ENCODE measurements at places on chromosomes 7 and 10. TPM values are rescaled to one million over a fixed set of nuclear protein-coding genes. Genes with fewer than 3 reads are reported as not detected.

SPAM1 gene
- total RNA-seq, result not detected

GPR85 gene
- 9.1 TPM for total RNA-seq

DNA sequence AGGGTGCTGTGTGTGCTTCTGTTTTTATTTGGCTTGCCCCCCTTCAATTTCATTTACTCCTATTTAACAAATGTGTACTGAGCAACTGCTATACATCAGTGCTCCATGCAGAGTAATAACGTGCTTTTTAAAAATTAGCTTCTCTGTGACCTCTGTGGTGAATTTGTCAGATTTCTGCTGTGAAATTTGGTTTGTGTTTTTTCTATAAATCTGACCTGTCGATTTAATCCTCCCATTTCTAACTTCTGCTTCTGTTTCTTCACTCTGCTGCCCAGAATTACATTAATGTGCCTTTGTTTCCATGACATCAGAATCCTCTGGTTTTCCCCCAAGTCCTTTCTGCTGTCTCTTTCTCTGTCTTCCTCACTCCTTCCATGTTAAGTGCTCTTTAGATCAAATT is 123.8 kb upstream of the CACNA2D1 start:
- DNase-seq, result no peak

DNA sequence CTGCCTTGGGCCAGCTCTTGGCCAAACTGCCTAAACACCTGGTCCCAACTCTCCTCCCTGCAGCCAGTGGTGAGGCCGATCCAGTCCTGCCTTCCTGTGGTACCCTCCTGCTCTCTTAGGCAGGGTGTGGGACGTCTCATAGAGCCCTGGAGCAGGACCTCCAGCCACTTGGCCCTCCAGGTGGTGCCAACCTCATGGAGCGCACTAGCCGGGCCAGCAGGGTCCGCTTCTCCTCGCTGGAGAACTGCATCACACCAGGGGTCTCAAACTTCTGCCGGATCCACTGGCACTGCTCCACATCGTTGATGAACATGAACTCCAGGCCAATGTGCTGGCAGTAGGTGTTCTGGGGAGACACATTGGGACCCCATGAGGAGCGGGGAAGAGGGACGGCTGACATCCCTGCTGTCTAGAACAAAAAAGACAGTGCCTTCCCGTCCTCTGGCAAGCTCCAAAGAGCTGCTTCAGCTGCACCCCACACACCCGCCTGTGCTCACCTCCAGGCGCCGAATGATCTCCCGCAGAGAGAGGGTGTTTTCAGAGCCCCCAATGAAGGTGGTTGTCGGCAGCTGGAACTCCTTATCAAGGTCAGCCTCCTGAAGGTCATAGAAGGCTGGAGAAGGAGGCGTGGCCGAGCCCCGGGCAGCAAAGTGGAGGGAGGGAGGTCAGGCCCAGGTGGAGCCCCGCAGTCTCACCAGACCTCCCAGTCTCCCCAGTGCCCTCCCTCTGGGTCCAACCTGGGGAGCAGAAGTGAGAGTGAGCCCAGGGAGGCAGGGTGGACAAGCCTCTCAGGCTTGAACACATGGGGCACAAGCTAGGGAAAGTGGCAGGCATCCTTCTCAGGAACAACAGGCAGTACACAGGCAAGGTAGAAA is 10.2 kb downstream of the OGDHL start:
- no peaks in the 10 kb centered on the region for H3K27me3 ChIP-seq
- no peak overlapping the region for H3K27ac ChIP-seq

- H3K27me3 ChIP-seq, result no peaks in the 10 kb centered on the region
- H3K27ac ChIP-seq, result no peak overlapping the region
- no peak overlapping the region for H3K4me3 ChIP-seq
- DNase-seq, result peak; percentile 68
These were observed 57.6 kb downstream of the TSPAN15 start for GRCh38 chr10:69508738-69509340.

VIPR2 gene
- 0.66 TPM for total RNA-seq

GRCh38 chr7:124276005-124276622 is 243.2 kb upstream of the TMEM229A start:
- no peaks in the 10 kb centered on the region for H3K4me1 ChIP-seq
- DNase-seq, result no peak
- no peaks in the 10 kb centered on the region for H3K27me3 ChIP-seq
- H3K36me3 ChIP-seq, result no peaks in the 10 kb centered on the region
- no peak overlapping the region for H3K4me3 ChIP-seq

PHYHIPL gene
- not detected for total RNA-seq

DNA sequence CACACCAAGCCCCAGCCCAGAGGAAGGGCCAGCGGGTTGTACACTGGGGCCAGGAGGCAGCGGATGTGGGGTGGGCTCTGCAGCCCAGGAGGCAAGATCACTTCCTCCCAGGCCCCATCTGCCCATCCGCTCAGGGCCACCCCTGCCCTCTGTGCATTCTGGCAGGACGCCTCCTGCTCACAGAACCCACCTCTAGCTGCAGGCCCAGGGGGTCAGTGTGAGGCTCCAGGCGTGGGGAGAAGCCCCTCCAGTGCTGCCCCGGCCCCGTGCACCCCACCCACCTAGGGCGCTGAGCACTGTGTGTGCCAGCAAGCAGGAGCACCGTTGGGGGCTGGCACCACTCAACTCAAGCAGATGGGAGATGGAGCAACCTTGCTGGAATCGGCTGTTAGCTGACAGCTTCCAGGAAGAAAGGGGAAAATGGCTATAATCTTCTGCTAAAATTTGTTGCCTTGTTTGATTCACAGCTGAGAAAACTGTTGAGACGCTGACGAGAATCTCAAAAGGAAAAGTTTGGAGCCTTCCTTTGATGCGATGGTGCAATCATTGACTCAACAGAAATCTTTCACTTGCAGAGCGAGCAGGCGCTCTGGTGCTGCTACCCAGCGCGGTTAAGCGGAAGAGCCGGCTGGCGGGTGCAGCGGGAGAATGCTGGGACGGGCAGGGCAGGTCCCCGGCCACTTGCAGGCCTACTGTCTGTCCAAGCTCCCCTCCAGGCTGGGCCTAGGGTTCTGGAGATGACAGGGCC is 276.1 kb downstream of the ELFN1 start:
- peaks cover 24% of the 10 kb centered on the region for H3K4me1 ChIP-seq
- H3K27me3 ChIP-seq, result no peaks in the 10 kb centered on the region
- no peak overlapping the region for H3K27ac ChIP-seq
- no peaks in the 10 kb centered on the region for H3K36me3 ChIP-seq
- DNase-seq, result peak; percentile 61

ZNF804B gene
- total RNA-seq, result not detected

DNA sequence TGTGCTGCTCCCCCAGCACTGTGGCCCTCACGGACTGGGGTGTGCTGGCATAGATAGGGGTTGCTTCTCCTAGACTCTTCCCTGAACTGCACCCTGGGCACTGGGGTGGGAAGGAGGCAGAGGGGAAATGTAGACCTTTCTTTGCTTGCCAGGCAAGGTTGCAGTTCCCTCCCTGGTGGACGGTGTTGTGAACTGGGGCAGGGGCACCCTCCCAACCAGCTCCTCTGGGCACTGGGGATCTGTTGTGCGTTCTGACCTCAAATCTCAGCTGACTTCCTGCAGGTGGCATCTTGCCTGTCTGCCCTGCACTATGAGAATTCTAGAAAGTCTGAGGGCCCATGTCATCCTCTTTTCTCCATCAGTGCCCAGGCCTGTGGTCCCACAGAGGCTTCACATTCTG is 53.9 kb downstream of the ARHGAP22 start:
- no peak for DNase-seq
- H3K27me3 ChIP-seq, result no peaks in the 10 kb centered on the region
- no peak overlapping the region for H3K4me3 ChIP-seq
- H3K4me1 ChIP-seq, result peaks cover 12% of the 10 kb centered on the region
- no peak overlapping the region for H3K27ac ChIP-seq
- H3K36me3 ChIP-seq, result no peaks in the 10 kb centered on the region

GRCh38 chr10:61951144-61951483 is 49.6 kb downstream of the ARID5B start:
- H3K4me3 ChIP-seq, result no peak overlapping the region
- H3K27me3 ChIP-seq, result no peaks in the 10 kb centered on the region
- no peaks in the 10 kb centered on the region for H3K4me1 ChIP-seq
- no peak overlapping the region for H3K27ac ChIP-seq
- no peaks in the 10 kb centered on the region for H3K36me3 ChIP-seq
- no peak for DNase-seq

DNA sequence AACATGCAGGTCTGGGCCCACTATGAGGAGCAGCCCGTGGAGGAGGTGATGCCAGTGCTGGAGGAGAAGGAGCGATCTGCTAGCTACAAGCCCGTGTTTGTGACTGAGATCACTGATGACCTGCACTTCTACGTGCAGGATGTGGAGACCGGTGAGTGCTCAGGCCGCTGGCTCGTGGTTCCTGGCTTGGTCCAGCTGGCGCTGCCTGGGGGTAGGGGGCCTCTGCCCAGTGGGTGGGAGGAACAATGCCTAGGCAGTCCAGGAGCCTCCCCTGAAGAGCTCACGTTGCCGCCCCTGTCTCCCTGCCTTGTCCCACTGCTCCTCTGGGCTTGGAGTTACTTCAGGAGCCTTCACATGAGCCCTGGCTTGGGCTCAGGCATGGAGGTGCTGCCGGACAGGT is 50.1 kb upstream of the LRRC4 start:
- no peak overlapping the region for H3K4me3 ChIP-seq
- peaks cover 27% of the 10 kb centered on the region for H3K4me1 ChIP-seq
- no peaks in the 10 kb centered on the region for H3K27me3 ChIP-seq
- H3K36me3 ChIP-seq, result peaks cover 51% of the 10 kb centered on the region
- no peak for DNase-seq

DNA sequence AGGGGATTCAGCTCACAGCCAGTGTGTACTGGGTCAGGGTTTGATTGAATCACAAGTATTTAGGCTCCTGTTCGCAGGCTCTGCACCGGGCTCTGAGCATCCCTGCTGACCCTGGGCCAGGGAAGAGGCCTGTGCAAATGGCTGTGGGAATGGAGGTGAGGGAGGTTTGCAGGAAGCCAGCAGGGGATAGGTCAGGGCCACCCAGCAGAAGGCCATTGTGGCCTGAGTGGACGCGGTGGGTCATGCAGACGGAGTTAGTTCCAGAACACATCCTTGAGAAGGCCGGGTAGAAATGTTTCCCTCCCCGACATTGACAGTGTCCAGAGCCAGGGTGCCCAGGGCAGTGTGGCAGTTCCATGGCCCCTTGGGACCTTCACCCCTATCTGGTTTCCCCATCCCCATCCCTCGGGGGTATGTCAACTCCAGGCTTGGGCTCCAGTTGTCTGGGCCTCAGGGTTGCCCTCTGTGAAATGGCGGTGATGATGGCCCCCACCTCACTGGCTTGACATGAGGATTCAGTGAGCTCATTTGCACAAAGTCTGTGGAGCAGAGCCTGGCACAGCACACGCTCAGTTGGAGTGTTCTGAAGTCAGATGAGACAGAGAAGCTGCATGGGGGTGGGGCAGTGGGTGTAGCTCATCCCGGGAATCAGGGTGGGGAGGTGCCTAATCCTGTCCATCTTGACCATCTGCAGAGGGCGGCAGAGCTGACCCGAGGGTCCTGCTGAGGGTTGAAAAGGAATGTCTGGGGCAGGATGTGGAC is 107.6 kb downstream of the ADCY1 start:
- H3K36me3 ChIP-seq, result no peaks in the 10 kb centered on the region
- peak; percentile 60 for DNase-seq
- H3K4me3 ChIP-seq, result no peak overlapping the region
- no peaks in the 10 kb centered on the region for H3K27me3 ChIP-seq

SLC29A4 gene
- total RNA-seq, result 2.4 TPM

FAM237B gene
- not detected for total RNA-seq

DNA sequence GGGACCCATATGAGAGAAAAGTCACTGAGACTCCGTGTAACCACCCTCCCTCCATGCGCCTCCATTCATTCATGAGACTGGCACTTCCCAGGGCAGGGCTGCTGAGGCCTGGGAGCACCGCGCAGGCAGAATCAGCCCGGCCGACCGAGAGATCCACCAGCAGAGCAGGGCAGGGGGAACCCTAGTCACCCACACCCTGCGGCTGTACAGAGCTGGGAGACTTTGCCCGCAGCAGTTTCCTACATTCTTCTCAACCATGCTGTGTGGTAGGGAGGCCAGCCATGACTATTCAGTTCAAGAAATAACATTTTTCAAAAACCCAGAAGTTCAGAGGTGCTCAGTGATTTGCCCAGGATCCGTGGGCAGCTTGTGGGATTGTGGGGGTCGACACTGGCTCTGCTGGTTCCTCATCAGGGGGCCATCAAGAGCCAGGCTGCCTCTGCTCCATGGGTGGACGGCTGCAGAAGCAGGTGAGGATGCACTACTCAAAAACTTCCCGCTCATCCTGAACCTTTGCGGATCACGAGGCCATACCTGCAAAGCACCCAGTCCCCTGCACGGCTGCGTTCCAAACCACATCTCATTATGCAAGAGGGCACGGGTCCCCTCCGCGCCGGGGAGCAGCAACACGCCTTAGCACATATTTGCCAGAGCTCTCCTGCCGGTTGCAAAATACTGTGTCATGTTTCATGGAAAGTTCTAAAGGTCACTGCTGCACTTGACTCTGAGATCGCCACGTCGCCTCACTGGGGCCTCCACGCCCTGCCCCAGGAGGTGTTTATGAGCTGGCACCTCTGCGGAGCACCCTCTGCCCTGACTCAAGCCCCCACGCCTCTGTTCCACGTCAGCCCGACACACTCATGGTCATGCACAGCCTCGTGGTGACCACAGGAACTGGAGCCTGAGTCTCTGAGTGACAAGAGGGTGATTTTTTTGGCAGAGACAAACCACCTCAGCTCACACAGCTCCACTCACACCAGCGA is 132.0 kb downstream of the PRKAG2 start:
- no peak for DNase-seq
- H3K4me3 ChIP-seq, result no peak overlapping the region
- peaks cover 14% of the 10 kb centered on the region for H3K4me1 ChIP-seq
- no peaks in the 10 kb centered on the region for H3K27me3 ChIP-seq
- H3K27ac ChIP-seq, result no peak overlapping the region
- H3K36me3 ChIP-seq, result peaks cover 15% of the 10 kb centered on the region

DNA sequence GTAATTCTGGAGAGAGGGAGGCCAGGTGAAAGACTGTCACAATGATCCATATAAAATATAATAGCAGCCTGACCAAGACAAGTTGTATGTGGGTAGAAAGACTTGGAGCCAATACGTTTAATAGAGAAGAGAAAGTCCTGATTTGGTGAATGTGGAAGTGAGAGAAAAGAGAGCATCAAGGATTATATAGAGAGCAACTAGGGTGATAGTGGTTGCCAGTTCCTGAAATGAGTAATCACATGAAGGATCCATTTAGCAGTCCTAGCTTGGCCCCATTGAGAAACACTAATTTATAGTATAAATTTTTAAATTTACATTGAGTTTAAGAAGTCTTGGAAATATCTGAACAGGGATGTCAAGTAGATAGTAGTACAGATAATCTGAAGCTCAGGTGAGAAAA is 74.0 kb downstream of the AASS start:
- H3K27me3 ChIP-seq, result no peaks in the 10 kb centered on the region
- H3K27ac ChIP-seq, result no peak overlapping the region
- H3K36me3 ChIP-seq, result peaks cover 4% of the 10 kb centered on the region
- no peak for DNase-seq
- H3K4me1 ChIP-seq, result no peaks in the 10 kb centered on the region

DNA sequence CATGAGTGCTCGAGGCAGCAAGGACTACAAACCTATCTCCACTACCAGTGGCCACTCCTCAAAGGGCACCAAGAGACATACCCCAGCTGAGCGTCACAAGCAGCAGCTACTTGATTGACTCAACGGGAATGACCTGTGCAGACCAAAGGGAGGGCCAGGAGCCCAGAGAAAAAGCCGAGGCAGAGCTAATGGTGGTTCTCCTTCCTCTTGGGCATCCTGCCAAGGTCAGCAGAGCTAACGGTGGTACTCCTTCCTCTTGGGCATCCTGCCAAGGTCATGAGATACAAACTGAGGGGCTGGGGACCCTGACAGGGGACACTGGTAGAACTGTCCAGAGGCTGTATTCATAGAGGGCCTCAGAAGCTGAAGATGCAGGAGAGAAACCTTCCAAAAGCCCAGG is 60.4 kb downstream of the FAM53B start:
- H3K4me1 ChIP-seq, result peaks cover 85% of the 10 kb centered on the region
- no peak for DNase-seq
- peak overlapping the region; percentile 38 for H3K4me3 ChIP-seq

Measured in spleen (tissue), 13 donors.